ENCODE measurements at places on chromosomes 16 and 17.
A peak's percentile ranks its signal among the peaks of the same experiment; 100 is the strongest.

DNA sequence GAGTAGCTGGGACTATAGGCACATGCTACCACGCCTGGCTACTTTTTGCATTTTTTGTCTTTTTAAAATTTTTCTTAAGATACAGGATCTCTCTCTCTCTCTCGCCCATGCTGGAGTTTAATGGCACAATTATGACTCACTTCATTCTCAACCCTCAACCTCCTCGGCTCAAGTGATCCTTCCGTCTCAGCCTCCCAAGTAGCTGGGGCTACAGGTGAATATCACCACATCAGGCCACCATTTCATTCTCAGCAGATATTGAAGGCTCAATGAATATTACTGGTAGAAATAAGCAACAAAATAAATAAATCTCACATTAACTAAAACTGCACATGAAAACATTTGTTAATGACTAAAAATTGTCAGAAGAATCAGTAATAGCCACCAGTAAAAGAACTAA lies 41.7 kb downstream of the BRIP1 start:
- DNase-seq, result no peak

GRCh38 chr17:40070709-40071312 lies 8.0 kb downstream of the THRA start:
- no peak for DNase-seq

DNA sequence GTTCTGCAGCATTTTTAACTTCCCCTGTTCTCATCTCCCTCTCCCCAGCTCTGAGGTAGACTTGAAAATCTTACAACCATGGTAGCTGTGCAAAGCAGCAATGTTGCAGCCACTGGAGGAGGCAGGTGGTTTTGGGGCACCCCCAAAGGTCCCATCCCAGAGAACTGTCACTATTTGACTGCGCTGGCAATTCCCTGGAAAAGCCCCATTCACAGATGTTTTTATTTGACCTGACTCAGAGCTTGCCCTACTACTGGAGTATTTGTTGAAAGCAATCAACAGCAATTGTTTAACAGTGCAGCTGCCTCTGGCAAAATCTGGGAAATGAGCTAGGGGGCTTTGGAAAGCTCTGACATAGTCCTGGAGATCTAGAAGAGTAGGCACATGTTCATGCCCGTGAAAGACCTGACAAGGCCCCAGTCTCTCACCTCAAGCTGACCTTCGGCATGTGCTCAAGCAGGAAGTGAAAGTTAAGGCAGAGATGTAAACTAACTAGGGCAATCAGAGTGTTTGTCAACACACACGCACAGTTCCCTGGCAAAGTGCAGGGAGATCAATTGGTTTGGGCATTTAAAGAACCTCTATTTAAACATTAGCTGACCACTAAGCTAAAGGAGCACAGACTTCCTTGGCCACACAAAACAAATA lies 19.7 kb upstream of the PIK3R5 start:
- DNase-seq, result peak; percentile 77

DNA sequence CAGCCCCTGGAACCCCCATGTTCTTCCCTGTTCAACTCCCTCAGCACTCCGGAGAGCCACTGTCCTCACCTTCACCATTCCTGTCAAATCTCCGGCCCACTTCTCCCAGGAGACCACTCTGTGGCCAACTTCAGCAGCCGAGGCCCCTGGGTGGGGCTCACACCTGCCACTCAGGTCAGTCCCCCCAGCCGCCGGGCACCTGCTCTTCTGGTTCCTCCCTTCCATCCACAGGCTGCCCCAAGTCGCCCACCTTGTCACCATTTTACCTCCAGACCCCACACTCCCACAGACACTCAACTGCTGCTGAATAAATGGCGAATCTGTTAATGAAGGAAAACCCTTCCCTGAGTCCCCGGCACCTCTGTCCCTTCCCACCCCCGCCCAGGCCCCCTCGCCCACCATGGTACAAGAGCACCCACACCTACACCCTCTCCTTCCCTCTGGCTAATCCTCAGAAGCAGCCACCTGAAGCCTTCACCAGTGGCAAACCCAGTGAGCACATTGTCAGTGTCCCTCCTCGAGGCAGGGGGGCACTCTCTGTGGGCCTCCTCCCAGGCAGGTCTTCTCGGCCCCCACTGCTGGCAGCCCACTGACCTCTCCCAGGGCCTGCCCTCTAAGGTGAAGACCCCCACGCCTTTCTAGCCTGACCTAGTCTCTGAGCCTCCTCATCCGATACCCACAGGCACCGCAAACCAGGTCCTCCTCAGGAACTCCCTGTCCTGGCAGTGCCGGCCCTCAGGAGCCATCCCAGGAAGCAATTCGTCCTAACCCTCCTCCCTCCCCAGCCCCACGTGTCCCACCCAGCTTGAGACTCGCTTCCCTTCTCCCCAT lies 8.2 kb downstream of the CANT1 start:
- DNase-seq, result no peak

DNA sequence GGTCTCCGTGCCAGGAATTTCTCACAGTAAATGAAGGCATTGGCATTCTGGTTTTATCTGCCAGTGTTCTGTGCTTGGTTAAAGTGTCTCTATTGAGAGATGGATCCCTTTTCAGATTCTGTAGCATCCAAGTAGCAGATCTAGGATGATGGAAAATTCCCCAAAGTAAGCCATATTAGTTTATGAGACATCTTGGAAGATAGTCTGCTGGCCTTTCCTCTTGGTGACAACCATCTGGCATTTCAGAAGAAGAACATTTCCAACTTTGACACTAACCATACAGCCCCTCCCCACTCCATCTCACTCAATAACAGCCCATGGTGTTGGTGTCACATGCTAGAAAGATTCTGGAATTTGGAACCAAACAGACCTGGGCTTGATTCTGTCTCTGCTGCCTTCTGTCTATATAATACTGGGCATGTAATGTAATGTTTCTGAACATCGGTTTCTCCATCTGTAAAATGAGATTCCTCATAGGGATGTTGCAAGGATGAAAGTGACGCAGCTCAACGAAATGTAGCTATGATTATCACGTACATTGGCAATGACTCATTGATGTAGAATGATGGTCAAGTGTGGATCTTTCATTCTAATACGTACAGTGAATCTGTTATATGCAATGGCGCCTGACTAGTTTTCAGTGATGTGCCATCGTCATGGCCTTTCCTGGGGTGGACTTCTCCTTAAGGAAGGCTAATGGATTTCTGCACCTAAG lies 32.6 kb upstream of the PIRT start:
- no peak for DNase-seq

DNA sequence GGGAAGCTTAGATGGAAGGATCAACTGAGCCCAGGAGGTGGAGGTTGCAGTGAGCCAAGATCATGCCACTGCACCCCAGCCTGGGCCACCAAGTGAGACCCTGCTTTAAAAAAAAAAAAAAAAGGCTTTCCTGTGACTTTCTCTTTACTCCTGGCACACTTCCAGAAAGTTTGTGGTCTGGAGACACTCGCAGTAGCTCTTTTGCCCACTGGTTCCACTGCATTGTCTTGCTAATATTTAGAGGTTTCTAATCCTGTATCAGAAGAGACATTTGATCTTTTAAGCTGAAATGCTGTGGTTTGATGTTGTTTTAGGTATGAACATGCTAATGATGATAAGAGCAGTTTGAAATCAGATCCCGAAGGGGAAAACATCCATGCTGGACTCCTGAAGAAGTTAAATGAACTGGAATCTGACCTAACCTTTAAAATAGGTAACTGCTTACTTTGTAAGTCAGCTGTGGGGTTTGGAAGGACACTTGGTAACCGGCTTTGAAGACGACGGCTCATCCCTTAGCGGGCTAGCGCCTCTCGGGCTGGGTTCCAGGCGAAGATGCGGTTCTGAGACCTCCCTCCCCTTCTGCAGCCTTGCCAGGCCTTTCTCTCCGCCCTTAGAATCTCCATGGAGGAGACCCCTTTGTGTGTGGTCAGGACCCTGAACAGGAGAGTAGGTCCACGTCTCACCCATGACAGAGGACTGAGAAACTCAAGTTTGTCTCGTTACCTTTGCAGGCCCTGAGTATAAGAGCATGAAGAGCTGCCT lies 23.1 kb downstream of the NTAN1 start:
- DNase-seq, result no peak

DNA sequence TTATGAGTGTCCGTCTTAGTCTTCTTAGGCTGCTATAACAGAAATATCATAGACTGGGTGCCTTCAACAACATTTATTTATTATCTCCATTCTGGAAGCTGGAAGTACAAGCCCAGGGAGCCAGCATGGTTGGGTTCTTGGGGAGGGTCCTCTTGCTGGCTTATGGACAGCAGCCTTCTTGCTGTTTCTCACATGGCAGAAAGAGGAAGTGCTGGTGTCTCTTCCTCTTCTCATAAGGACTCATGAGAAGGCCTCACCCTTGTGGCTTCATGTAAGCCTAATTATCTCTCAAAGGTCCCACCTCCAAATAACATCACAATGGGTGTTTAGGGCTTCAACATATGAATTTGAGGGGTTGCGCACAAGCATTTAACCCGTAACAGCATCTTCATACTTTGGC lies 207.0 kb upstream of the COX10 start:
- peak; percentile 58 for DNase-seq

GRCh38 chr17:82599674-82600661 lies 48.3 kb downstream of the WDR45B start:
- no peak for DNase-seq

DNA sequence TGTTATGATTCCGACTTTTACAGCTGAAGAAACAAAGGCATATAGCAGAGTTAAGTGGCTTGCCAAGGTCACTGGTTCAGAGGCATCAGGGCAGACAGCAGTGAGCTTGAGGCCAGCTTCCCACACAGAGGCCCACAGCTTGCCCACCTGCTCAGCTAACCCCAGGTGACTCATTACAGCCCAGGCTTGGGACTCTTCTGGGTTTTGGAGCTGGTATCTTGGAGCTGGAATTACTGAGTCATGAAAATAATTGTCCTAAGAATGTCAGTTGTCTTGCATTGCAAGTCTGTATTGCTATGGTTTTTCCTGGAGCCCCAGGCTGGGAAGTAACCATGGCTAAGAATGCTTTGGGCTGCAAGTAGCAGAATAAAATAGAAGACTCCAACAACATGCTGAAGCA lies 32.4 kb upstream of the IRX3 start:
- DNase-seq, result no peak

DNA sequence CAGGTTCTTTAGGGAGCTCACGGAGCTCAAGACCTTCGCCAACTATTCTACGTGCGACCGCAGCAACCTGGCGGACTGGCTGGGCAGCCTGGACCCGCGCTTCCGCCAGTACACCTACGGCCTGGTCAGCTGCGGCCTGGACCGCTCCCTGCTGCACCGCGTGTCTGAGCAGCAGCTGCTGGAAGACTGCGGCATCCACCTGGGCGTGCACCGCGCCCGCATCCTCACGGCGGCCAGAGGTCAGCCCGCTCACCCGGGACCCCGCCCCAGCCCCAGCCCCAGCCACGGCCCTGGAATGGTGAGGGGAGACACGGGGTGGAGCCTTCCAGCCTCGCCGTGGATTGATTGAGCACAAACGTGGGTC lies 13.5 kb downstream of the SARM1 start:
- DNase-seq, result no peak

DNA sequence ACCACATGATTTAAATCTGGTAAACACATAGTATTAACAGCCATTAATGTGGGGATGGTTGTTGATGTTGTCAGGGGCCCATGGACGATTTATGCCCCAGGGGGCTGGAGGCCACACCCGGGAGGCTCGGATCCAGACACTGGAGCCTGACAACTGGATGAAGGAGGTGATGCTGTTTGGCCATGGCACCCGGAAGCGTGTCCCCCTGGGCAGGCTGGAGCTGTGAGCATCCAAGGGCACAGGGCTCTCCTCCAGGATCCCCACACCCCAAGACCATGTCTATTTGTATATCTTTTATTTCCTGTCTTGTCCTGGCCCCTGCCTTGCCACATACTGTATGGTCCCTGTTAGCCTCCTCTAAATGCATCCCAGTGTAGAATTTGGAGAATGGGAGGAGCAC lies 4.6 kb downstream of the RSAD1 start:
- no peak for DNase-seq

- peak; percentile 95 for DNase-seq
Observed at GRCh38 chr17:4130715-4131114, 12.1 kb downstream of the ZZEF1 start.

DNA sequence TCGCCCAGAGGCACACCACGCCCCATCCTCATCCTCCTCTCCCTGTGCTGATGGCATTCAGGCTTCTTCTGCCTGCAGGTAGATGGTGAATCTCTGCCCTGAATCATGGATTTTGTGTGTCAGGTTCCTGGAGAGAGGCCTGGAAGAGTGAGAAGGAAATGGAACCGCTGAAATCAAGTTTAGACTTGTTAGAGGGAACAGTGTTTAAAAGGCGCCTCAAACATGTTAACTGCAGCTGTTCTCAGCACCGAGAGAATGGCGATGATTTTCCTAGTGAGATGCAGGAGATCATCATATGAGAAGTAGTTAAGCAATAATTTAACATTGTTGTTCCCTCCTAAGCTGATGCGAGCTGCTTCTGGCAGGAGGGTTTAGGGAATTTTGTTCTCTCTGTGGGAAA lies 744.4 kb upstream of the EEF2KMT start:
- no peak for DNase-seq

GRCh38 chr17:48542114-48542656 lies 2.7 kb downstream of the HOXB2 start:
- no peak for DNase-seq

GRCh38 chr17:36942019-36942599 lies 4.8 kb downstream of the LHX1 start:
- DNase-seq, result no peak

DNA sequence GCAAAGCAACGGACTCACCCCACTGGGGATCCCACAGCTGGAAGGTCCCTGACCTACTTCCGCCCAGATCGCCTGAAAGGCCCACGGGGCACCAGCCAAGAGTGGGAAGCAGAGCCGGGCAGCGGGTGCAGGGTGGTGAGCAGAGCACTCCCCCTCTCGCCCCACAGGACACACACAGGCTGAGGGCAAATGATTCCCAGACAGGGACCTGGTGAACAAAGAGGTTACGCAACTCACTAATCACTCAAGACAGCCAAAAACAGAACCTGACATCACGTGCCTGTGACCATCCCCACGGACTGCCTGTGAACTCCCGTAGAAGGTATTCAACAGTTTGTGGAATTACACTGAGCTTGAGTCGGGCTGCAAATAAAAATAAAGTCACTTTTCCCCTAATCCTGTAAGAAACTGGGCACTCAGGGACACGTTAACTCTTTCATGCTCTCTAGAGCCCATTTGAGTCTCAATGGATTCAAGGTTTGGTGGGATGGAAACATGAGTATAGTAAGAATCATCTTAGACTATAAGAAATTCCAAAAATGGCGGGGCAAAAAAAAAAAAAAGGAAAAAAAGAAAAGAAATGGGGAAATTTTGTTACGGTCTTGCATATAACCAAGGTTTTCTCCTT lies 396.1 kb downstream of the SOX9 start:
- no peak for DNase-seq

- DNase-seq, result no peak
Observed at GRCh38 chr16:668519-669171, 713 bp downstream of the RHOT2 start.

GRCh38 chr17:36978810-36979564 lies 30.2 kb downstream of the AATF start:
- DNase-seq, result no peak

GRCh38 chr16:1338855-1339675 lies 5.6 kb downstream of the BAIAP3 start:
- no peak for DNase-seq

- peak; percentile 17 for DNase-seq
Observed at GRCh38 chr16:46857368-46857945, 26.5 kb upstream of the C16orf87 start.

DNA sequence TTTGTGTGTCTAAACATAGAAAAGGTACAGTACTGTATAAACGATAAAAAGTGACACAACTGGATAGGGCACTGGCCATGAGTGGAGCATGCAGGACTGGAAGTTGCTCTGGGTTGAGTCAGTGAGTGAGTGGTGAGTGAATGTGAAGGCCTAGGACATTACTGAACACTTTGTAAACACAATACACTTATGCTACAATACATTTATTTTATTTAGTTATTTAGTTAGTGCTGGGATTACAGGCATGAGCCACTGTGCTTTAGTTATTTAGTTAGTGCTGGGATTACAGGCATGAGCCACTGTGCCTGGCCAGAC lies 4.6 kb downstream of the CFAP20 start:
- no peak for DNase-seq
